Stimulated activated CD4-positive, alpha-beta T cell treated with anti-CD3 and anti-CD28 coated beads, Interleukin-1b, Interleukin-23, amount 100 ng/mL, for 1 hour (primary cell): ENCODE measurements at places on chromosomes 2 and 18.

GRCh38 chr2:41967476-41968181 is 80.2 kb upstream of the PKDCC start:
- DNase-seq, result no peak

- DNase-seq, result no peak
Observed at GRCh38 chr2:236073867-236074655, 94.1 kb downstream of the GBX2 start.

DNA sequence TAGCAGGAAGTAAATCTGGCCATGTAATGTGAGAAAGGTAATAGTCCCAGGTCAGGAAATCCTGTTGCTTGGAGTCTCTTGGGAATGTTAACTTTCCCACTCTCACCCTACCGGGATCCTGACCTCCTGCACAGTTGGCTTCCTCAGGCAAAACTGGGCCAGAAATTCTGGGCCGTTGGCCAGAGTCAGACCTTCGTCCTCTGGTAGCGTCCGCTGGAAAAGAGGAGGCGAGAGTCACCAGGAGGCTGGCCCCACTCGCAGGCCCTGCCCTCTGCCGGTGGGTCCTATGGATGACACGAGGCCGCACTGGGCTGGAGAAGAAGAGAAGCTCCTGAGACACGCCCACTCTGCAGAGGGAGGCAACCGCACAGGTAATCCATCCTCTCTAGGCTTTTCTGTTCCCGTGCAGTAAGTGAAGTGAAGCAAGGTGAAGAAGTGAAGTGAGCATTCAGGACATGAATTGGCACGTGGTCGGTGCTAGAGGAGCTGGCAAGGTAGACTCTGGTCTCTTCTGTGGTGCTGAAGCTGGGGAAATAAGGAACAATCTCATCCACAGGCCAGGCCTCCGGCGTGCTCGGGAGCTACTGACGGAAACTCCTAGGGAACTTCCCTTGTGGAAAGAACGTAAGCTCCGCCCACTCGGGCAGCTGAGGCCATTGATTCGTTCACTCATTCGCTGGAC is 182.7 kb upstream of the GLI2 start:
- no peak for DNase-seq

- DNase-seq, result no peak
Observed at GRCh38 chr2:15223887-15224286, 337.2 kb downstream of the NBAS start.

DNA sequence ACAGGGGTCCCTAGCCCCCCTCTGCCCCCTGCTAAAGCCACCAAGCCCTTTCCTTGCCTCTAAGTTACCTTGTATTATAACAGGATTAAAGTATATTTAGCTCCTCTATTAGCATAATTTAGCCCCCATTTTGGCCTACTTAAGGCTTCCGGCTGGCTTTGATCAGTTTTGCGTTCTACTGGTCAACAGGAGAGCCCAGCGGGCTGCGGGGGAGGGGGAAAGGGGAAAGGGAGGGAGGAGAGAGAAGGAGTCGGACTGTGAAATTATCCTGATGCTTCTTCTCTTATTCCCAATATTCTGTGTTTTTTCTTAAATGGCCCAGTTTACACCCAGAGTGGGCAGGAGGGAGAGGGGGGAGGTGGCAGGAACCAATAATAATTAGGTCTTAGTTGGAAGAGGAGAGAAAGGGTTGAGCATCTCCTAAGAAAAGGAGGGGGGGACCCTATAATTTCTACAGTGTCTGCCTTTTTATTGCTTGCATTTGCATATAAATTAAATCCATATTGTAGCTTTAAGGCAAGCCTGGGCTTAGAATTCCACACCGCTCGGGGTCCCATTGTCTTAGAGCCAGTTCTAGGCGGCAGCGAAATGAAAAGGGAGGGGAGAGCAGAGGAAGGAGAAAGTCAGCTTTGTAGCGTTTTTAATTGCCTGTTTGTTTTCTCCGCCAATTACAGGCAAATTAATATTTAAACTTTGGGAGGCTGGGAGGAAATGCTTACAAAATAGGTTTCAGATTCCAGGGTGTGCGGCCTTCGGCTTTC is 39.6 kb downstream of the EN1 start:
- no peak for DNase-seq

DNA sequence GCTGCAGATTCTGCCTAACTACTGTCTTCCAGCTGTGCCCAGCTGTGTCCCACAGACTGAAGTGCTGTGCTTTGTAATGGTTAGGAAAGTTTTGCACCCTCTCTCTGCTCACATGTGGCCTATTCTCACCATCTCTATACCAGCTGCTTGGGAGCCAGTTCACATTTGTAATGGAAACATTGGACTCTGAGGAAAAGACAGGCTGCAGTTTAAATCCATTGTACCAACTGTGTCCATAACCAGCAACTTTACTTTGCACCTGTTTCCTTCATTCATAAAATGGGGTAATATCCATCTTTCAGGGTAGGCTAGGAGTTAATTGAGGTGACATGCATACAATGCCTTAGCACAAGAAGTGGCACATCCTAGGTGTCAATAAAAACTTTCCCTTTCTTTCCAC is 344.0 kb downstream of the TNS1 start:
- DNase-seq, result no peak

- DNase-seq, result no peak
Observed at GRCh38 chr2:230955163-230955737, 30.2 kb upstream of the GPR55 start.

GRCh38 chr2:96116879-96117533 is 635 bp upstream of the ADRA2B start:
- no peak for DNase-seq

GRCh38 chr2:3823748-3824147 is 120.4 kb downstream of the DCDC2C start:
- no peak for DNase-seq

- no peak for DNase-seq
Observed at GRCh38 chr18:7856733-7857132, 289.6 kb downstream of the PTPRM start.

DNA sequence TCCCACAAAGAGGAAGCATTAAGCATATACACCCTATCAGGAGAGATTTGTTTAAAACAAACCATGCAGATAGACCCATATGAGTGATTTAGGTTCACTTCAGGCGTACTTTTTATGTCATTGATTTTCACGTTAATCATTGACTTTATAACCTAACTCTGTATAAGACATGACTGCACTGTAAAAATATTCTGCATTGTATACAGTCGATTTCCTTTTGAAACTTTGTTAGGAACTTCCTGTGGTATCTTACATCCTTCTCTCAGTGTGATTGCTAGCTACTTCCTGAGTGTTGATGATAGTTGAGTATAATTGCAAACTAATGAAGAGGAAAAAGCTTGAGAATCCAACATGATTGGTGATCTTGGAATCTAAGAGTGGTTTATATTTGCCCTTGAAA is 69.4 kb downstream of the XIRP2 start:
- DNase-seq, result no peak

DNA sequence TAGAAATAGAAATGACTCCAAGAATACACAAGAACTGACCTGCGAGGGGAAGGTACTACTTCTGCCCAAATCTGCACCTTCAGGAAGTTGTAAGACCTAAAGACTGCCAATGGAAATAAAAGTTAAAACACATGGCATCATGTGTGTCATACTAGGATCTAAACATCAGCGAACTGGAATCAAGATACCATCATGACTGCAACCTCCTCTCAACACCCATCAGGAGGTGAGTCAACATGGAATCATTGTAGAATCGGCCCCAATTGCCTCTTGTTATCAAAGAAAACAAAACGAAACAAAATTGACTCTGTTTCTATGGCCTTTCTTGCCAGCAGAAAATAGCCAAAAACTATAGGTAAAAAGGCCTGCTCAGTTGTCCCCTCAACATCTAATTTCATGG is 15.1 kb downstream of the RDH14 start:
- DNase-seq, result no peak

GRCh38 chr2:241260911-241261310 is 54.6 kb downstream of the HDLBP start:
- DNase-seq, result no peak

DNA sequence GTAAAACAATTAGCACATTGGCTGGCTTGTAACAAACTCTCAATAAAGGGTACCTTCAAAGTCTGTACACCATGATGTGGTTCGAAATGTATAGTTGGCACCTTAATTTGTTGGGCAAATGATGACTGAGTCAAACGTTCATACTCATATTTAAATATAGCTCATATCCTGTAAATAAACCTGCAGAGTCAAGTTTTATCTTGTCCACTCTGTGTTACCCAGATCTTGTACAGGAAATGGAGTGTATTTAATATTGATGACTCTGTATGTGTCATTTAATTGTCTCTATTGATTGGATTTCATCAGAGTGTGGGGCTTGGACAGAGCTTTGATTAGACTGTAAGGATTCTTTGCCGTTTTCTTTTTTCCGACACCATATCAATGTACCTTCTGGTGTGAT is 805.6 kb upstream of the ZEB2 start:
- no peak for DNase-seq

DNA sequence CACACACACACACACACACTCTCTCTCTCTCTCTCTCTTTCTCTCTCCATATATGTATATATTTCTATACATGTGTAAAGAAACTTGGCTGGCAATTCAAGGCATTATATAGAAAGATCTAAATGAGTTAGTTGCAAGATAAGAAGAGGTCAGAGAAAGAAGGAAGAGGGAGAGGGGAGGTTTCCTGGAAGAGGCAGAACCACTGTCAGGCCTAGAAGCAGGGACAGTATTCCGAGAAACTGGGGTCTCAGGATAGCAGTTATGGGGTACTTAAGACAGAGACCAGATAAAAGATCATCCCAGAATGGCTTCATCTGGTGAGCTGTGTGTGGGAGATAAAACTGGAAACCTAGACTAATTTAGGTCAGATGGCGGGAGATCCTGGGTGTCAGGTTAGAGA is 180.8 kb downstream of the CAMKMT start:
- no peak for DNase-seq

DNA sequence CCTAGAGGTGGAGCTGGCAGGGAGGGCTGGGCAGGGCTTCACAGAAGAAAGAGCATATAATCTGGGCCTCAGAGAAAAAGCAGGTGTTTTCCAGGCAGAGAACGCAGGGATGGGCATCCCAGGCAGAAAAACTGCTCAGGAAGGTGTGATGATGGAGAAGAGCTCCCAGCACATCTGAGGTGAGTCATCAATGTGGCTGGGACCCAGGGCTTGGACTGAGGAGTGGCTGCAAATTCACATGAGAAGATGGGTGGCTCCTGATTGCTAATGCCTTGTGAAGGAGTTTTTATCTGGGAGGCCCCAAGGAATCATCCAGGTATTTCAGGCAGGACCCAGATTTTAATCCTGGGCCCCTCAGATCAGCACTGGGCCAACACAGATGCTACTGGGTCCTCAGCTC is 10.2 kb downstream of the IL1F10 start:
- no peak for DNase-seq

- DNase-seq, result no peak
Observed at GRCh38 chr2:222076973-222077690, 221.7 kb downstream of the PAX3 start.

- DNase-seq, result no peak
Observed at GRCh38 chr2:189585226-189585756, 4.7 kb upstream of the SLC40A1 start.

- DNase-seq, result no peak
Observed at GRCh38 chr18:28127763-28128658, 48.9 kb downstream of the CDH2 start.

DNA sequence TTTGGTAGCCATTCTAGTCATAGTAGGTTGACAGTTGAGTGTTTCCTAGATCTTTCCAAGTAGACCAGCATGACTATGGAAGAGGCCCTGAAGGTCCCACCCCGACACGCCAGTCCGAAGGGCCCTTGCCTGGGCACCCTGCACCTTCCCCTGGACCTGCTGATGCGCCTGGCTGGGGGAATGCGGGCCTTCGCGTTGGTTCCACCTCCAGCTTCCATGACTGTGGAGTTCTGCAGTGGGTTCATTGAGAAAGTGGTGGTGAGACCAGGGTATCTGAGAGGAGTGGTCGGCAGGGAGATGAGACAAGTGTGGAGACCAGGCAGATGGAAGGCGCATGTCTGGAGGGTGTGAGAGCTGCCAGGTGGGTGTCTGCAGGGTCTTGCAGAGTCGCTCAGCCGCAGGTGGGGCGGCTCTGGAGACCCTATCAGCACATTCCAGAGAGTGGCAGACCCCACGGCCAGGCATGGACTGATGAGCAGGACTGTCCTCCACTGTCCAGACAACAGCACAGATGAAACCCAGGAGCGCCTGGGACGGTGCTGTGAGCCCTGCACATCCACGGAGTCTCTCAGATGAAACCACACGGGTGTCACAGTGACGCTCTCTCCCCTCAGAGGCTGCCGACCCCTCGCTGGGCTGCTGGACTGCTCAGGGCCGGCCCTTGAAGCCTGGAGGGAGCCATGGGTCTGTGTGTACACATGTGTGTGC is 182.5 kb upstream of the HDAC4 start:
- DNase-seq, result no peak

DNA sequence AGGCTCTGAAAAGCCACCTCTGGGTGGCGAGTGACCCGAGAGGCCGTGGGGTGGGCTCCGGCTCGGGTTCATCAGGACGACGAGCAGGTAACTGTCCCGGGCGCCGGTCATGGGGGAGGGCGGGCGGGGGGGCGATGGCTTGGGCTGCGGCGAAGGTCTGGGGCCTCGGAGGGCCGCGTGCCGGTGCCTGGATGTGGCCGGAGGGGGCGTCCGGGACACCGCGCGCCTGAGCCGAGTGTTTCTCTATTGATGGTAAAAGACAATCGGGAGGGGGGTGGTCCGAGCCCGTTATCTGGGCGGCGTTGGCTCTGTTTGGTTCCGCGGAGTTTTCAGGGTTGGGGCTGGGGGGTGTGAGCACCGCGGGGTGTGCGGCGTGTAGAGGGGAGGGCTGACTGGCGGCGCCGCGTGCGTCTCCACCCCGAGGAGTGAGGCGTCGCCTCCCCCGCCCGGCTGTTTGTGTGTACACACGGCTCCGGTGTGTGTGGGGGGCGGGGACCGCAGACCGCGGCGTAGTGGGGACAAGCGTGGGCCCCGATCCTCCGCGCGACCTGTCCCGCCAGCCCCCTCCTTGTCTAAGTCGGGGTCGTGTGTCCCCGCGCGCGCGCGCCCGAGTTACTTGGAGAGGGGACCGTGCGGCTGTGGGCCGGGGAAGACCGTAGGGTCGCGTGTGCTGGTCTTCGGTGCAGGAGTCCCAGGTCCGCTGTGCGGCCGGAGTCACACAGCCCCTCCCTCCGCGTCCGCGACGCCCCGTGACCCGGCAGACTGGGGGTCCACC is 1.6 kb downstream of the CTIF start:
- DNase-seq, result no peak
